ENCODE measurements at places on chromosomes 12 and 14.
A peak's percentile ranks its signal among the peaks of the same experiment; 100 is the strongest.

DNA sequence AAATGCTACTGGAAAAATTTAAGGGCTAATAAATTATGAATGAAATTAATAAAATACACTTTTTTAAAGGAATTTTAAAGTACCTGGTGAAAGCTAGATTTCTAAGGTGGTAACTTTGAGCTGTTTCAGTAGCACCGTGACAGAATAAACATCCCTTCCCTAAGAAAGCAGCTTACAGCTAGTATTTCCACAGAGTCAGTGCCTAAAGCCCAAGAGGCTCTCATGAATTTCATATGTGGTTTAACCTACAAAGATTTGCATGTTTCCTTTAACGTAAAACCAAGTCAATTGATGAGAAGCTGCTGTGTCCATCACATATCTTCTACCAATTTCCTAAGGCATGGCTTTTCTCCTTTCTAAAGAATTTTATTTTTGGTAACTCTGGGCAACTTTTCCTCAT, 56.8 kb downstream of the IFNG start:
- no peak for DNase-seq

GRCh38 chr14:60278350-60278749, 29.3 kb downstream of the PPM1A start:
- DNase-seq = no peak

DNA sequence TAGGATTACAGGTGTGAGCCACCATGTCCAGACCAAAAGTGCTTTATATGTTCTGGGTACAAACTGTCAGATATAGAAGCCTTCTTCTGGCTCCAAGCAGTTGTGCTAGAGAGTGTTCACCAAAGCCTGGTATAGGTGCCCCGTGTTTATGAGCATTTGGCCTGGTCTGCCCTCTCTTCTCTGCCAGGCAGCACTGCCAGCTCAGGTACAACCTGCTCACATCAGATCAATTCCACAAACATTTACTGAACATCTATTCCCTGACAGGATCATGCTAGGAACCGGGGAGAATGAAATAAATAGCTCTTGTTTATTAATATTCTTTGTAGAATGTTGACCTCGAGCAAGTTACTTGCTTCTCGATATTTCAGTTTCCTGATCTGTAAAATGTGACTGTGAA, 20.0 kb upstream of the SOCS2 start:
- no peak for DNase-seq

DNA sequence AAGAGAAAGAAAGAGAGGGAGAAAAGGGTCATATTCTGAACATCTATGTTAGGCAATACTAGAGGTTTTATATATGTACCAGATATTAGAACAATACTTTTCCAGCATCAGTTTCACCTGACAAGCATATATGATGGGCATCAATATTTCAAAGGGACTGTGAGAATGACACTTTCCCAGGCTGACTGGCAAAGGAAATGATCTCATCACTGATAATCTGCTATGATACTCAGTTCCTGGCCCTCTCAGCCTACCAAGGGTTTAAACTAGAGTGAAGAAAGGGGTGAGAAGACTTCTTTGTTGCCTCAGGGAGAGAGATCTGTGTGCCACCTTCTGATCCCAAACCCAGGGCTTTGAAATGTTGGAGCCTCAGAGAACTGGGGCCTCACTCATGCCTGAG, 183.5 kb downstream of the TTC8 start:
- DNase-seq = no peak

- DNase-seq = no peak
Measured at GRCh38 chr12:101039848-101040531, 170.0 kb downstream of the SLC5A8 start.

DNA sequence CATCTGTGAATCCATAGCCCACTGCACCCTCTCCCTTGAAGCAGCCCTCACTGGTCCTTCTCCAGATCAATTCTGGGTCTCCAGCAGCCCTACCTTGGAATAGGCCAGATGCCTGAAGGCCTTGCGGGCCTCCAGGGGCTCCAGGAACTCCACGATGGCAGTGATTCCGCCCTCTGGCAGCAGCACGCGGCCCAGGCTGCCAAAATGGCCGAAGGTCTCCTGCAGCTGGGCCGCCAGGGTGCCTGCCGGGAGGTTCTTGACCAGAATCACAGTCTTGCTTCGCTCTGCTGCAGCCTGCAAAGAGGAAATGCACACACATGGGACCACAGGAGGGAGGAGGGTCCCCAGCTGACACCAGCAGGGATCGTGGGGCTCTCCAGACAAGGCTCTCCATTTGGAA, 26.3 kb downstream of the RBM19 start:
- DNase-seq = no peak

DNA sequence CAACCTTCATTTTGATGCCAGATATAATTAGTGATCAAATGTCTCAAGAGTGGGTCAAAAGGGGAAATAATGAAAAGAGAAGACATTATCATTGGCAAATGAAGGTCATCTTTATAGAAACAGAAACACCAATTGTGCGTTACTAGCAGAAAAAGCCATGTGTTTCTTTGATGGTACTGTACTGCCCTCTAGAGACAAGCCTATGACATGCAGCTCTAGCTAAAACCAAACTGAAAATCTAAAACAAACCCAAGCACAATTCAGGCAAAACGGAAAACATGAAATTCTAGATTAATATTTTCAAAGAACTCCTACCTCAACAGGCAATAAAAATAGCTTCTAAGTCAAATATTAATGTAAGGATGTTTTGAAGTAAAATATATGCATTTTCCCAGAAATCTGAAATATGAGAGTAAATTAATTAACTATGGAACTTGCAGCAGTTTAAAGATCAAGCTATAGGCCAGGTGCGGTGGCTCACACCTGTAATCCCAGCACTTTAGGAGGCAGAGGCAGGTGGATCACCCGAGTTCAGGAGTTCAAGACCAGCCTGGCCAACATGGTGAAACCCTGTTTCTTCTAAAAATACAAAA, 115.4 kb downstream of the KLHL28 start:
- peak; percentile 8 for DNase-seq

DNA sequence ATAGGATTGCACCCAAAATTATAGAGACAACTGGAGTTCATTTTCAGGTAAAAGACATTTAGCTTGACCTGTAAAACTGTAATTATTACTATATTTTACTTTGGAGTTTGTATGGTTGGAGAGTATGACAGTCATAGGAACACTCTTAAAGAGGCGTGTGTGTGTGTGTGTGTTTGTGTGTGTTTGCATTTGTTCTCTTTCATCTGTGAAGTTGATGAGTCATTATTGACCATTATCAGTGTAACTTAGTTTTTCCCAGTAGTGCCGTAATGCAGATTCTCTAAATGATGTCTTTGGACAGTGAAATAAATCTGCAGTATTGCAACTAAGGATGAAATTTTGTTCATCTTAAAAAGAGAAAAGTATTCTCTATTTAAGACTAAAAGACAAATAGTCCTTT, 13.0 kb downstream of the WASHC4 start:
- DNase-seq = no peak

GRCh38 chr12:47616440-47616839, 89.4 kb downstream of the RPAP3 start:
- DNase-seq = no peak

DNA sequence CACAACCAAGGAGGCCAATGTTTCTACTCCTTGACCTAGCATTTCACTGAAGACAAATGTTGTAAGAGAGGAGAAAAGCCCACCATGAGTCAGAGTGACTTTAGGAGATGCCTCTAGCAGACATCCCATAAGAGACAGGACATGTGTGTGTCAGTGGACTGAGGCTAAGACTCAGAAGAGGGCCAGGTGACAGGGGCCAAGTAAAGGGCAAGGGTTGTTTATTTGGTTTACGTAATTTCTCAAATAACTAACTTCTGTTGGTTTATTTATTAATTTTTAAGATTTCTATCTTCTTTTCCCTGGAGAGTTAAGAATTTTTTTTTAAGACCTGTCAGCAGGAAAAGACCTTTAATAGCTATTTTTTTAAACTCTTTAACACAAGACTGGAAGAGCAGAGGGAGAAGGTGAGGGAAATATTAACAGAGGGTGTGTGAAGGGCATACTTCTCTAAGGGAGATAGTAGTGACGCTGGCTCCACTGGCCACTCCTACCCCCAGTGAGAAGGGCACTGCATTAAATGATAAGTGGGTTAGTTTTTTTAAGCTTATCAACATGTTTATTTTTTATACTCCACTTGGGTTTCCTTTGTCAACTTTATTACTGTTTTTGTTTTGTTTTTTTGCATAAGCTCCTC, 3.4 kb downstream of the PNP start:
- DNase-seq = no peak

GRCh38 chr12:52308806-52309425, 12.3 kb downstream of the KRT83 start:
- DNase-seq = no peak

DNA sequence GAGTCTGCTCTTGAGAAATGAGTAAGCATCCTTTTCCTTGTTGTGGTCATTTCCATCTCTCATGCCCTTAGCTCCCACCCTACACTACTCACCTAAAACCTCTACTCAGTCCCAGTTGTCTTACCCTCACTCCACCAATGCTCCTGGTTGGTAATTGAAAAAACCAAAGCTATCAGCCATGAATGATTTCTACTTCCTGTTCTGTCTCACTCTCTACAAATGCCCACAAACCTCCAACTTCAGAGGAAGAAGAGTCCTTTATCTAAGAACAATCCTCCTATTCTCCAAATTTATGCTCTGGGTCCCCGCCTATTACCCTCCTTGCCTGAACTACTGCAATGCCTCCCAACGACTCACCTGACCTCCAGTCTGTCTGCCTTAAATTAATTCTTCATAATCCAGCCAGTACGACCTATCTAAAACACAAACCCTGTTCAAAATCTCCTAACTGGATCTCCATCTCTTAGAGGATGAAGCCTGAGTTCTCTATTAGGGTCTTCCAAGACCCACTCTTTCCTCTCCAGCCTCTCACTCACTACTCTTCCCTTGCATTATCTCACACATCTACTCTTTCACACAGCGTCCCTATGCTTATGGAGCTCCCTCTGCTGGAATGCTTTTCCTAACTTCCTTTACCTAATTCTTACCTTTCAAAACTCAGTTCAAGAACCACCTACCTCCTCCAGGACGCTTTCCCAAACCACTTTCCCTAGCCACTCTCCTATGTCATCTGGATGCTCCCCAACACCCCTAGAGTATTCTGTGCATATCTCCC, 2.2 kb downstream of the DHRS1 start:
- DNase-seq = no peak

DNA sequence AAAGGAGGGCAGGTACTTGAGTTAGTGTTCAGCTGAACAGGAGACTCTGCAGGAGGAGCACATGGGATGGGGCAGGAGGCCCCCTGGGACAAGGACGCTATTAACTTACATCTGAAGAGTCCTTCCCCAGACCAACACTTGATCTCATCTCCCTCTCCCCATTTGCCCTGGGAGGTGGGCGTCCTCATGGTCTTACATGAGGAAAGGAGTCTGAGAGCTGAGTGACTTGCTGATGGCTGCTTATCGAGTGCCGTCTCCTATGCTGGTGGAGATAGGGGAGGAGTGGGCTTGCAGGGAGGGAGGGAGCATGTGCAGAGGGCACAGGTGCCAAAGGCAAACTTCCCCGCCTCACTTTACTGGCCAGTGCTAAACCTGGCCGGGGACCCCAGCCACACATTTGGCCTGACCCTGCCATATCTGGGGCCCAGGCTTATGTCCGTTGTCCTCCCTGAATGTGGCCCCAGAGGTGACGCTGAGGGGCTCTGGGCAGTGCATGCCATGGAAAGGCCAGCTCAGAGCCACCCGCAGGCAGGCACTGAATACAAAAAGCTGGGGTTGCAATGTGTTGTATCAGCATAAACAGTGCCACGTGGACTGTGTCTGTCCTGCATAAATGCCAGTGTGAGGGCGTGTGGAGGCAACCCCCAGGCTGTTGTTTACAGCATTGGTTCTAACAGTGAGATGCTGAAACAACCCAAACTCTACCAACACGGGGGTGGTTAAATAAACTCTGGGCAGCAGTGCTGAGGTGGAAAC, 29.4 kb downstream of the FAIM2 start:
- DNase-seq = no peak

DNA sequence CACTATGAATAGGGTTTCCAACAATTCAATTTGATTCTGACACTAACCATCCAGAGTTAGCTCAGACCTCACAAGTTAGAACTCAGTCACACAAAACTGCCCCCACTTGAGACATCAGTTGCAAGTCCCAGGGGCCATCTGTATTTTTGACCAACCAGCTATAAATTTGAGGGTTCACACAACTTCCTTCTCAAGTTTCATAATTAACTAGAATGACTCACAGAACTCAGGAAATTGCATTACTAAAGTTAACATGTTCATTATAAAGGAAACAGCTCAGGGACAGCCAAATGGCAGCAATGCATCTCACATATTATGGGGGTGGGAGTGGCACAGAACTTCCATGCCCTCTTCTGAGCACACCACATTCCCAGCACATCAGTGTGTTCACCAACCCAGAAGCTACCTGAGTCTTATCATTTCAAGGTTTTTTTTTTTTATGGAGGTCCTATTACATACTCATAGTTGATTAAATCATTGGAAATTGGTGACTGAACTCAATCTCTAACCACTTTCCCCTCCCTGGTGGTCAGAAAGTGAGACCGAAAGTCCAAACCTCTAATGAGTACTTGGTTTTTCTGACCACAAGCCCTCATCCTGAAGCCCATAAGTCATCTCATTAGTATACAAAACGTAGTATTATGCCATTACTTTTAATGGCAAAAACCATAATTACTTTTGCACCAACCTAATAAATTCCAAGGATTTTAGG, 1721.5 kb upstream of the SEL1L start:
- no peak for DNase-seq

GRCh38 chr12:117890644-117891043, 78.1 kb downstream of the KSR2 start:
- peak; percentile 18 for DNase-seq

DNA sequence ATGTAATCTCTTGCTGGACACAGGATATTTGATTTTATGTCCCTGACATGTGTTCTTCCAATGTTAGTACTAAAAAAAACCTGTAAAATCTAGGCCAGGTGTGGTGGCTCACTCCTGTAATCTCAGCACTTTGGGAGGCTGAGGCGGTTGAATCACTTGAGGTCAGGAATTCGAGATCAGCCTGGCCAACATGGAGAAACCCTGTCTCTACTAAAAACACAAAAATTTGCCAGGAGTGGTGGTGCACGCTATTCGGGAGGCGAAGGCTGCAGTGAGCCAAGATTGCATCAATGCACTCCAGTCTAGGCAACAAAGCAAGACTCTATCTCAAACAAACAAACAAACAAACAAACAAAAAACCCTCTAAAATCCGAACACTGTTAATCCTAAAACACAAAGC, 68.0 kb downstream of the FERMT2 start:
- DNase-seq = no peak
